ENCODE measurements at places on chromosomes 13 and 19.

- no peak for DNase-seq
Observed at GRCh38 chr19:35266520-35267352, 2.0 kb upstream of the USF2 start.

GRCh38 chr19:10163536-10163935, 31.2 kb downstream of the DNMT1 start:
- no peak for DNase-seq

DNA sequence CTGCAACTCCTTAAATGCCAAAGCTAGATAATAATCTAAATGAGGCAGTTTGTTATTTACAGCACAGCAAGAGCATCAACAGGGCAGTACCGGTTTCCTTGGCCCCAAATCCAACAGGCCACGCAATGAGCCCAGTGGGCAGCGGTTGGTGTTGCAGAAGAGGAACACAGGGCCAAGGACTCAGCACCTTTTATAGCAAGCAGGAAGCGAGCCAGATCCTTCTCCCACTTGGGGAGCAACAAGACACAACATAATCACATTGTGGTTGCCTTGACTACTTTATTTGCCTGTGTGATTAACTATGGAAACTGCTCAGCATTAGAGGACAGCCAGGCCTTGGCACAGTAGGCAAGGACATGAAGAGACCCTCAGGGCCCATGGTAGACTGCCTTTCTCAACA, 67.1 kb upstream of the HTR2A start:
- no peak for DNase-seq

- no peak for DNase-seq
Observed at GRCh38 chr13:60143775-60144174, 20.0 kb downstream of the DIAPH3 start.

DNA sequence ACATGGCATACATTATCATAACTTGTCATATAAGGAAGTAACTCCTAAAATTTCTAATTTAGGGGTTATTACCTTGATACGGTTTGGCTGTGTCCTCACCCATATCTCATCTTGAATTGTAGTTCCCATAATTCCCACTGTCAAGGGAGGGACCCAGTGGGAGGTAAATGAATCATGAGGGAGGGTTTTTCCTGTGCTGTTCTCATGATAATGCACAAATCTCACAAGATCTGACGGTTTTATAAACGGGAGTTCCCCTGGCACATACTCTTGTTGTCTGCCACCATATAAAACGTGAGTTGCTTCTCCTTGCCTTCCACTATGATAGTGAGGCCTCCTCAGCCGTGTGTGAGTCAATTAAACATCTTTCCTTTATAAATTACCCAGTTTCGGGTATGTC, 76.0 kb downstream of the ZDHHC20 start:
- no peak for DNase-seq

- no peak for DNase-seq
Observed at GRCh38 chr13:44904967-44905366, 84.3 kb downstream of the NUFIP1 start.

- DNase-seq: no peak
Observed at GRCh38 chr13:113089693-113090414, 15.7 kb upstream of the F7 start.

GRCh38 chr19:7997809-7998480, 7.5 kb downstream of the ELAVL1 start:
- DNase-seq: no peak

DNA sequence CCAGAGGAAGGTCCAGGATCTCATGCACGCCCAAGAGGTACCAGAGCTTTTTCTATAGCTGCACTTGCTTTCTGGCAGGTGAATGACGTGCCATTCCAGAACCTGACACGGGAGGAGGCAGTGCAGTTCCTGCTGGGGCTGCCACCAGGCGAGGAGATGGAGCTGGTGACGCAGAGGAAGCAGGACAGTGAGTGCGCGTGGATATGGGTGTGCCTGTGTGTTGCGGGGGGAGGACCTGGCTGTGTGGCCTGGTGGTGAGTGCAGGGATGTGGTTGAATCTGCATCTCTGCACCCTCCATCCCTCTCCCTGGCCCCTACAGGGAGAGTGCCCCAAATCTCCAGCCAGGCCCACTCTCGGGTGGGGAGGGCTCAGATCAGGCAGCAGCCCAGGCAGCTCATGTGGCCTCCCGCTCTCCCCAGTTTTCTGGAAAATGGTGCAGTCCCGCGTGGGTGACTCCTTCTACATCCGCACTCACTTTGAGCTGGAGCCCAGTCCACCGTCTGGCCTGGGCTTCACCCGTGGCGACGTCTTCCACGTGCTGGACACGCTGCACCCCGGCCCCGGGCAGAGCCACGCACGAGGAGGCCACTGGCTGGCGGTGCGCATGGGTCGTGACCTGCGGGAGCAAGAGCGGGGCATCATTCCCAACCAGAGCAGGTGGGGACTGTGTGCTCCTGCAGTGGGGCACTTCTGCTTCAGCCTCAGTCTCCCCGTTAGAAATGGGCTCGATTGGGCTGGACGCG, 22.8 kb downstream of the APBA3 start:
- DNase-seq: no peak

- DNase-seq: no peak
Observed at GRCh38 chr19:38555200-38555599, 62.6 kb downstream of the MAP4K1 start.

DNA sequence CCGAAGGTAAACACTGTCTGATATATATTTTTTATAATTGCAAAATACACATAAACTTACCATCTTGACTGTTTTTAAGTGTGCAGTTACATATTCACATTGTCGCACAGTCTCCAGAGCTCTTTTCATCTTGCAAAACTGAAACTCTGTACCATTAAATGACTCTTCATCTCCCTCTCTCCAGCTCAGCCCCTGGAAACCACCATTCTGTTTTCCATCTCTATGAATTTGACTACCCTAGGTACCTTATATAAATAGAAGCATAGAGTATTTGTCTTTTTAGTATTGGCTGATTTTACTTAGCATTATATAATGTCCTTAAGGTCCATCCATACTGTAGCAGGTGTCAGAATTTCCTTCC, 45.8 kb downstream of the LRCH1 start:
- no peak for DNase-seq

- no peak for DNase-seq
Observed at GRCh38 chr19:46620716-46621115, 4.2 kb downstream of the PTGIR start.

DNA sequence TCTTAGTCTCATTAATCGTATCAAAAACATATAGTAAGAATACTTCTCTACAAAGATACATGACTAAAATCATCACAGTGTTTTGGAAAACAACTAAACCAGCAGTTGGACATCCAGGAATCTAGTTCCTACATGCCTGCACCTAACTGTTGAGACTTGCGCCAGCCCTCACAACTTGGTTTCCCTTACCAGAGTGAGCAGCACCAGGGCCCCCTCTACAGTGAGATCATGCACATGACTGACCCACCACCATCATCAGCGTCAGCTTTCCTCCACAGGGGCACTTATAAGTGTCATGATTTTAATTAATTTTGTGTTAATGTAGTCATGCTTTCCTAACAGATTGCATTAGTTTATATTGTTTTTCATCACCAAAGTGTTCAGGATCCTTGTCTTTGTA, 1322.0 kb downstream of the EFNB2 start:
- no peak for DNase-seq

- DNase-seq: no peak
Observed at GRCh38 chr19:35080613-35081170, 34.9 kb upstream of the FXYD3 start.

DNA sequence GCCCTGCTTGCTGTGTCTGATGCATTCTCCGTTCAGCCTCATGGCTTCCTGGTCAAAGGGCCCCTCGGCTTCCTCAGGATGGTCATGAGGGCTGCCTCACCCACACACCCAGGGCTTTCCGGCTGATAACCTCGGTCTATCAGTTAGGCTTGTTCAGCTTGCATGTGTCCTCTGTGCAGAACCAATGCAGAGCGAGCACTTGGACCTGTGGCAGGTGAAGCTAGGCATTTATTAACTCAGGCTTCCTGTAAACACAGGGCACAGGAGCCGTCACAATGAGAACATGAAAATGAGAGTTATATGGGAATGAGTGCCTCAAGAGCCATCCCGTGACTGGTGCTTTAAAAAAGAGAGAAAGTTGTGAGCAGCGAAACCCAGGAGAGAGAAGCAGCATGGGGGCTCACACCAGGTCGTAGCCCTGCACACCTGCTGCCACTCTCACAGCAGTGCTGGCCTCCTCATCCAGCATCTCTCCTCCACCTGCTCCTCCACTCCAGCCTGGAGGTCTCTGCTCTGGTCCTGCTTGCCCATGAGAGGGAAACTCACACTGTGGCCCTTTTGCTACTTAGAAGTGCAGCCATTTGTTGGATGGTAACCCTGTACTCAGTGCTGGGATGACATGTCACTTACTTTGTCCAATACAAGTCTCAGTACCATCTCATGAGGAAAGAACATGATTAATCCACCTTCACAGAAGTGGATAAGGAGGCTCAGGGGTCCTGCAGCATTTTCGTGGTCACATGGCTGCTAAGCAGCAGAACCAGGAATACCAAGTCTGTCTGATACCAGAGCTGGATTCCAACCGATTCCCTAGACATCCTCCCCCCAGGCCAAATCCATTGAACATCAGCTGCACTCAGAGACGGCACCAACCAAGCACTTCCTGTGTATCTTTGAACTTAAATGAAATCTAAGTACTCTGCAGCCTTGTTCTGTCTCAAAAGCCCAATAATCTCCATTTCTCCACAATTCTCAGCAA, 50.5 kb upstream of the IRS2 start:
- DNase-seq: no peak

DNA sequence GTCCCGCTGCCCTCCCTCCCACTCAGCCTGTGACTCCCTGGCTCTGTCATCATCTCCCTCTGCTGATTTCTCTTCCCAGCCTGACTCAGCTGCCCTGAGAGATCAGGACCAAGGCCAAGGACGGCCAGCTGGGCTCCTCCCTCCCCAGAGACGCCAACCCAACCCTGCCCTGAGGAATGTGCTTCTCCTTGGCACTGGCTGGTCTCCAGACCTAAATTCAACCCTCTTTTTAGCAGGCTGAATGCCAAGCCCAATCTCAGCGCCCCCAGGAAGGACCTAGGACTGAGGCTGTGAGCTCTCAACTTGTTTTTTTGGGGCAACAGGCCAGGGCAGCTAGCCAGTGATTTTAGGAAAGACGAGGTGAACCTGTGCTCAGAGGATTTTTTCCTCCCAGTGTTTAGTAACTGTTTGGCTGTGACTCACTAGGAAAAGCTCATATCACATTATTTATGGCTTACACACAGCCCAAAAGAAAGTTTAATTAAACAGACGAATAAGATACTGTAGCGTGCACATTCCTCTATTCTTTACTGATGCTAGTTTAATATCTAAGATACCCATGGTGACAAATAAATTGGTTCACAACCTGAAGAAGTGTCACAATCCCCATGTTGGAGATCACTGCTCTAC, 7.4 kb upstream of the IGFL1 start:
- DNase-seq: no peak

GRCh38 chr13:112903606-112904195, 65.3 kb upstream of the MCF2L start:
- DNase-seq: no peak

- no peak for DNase-seq
Observed at GRCh38 chr19:8573316-8573715, 3.9 kb downstream of the MYO1F start.

DNA sequence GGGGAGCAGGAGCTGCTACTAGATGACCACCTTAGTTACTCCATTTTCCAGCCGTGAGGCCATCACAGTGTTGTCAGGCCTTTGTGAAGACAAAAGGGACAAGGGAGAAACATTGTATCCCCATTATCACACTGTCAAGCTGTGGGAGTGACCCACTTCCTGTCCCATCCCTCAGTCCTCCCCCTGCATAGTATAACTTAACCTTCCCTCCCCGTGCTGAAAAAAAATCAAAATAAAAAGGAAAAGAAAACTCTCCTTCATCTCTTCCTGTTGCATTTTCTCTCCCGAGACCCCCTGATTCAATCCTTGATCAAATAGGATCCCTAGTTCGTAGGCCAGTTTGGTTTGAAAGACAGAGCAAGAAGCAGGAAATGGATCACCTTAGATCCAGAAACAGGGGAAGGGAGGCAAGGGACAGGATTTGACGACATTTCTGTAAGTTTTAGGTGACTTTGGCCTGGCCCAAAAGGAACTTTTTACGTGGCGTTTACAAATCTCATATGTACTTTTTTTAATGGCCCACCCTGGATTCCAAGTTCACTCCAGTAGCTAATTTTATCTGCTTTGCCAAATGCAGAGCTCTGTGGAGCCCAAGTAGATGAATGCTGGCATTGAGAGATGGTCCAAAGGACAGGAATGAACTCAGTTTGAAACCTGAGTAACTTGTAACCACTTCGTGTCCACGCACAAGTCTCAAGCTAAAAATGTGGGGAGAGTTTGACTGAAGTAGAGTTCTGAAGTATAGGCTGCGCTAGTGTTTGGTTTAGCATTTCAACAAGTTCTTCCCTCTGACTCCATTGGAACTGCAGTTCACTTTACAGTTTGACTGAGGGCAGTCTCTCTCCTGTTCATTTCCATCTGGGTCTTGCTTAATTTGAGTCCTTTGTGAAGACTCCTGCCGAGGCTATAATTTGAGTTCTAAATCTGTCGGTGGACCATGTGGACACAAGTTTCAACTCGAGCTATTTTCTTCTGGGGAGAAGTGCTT, 16.6 kb upstream of the GATAD2A start:
- no peak for DNase-seq

GRCh38 chr13:43569658-43570057, 217.1 kb downstream of the ENOX1 start:
- no peak for DNase-seq

DNA sequence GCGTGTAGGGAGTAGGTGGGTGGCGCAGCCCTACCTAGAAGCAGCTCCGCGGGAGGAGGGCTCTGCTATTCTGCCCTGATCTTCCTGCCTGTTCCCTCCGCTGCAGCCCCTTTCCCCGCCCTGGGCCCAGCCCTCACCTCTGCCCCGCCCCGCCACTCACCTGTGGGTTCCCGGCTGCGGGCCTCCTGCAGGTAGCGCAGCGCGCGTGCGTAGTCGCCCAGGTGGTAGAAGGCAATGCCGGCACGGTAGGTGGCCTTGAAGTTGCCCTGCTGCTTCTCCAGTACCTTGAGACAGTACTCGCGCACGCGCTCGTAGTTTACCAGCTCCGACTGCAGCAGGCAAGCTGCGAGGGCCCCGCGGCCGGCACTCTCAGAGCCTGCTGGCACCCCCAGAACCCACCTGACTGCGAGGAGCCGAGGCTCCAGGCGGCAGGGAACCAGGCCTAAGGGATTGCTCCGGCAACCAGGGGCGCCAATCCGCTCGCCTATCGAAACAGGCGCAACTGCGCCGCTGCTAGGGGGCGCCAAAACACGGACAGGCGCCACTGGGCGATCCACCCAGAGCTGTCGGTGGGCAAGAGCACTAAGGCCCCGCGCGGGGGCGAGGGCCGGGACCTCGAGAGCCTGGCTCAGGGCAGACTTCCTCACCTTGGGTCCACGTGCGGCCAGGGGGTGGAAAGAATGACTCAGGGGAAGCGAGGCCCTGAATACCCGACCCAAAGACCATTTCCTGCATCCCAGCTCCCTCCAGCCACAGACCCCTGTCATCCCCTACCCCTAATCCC, 965 bp downstream of the TTC9B start:
- DNase-seq: no peak

- DNase-seq: no peak
Observed at GRCh38 chr19:6020166-6020882, 42.4 kb upstream of the RANBP3 start.

DNA sequence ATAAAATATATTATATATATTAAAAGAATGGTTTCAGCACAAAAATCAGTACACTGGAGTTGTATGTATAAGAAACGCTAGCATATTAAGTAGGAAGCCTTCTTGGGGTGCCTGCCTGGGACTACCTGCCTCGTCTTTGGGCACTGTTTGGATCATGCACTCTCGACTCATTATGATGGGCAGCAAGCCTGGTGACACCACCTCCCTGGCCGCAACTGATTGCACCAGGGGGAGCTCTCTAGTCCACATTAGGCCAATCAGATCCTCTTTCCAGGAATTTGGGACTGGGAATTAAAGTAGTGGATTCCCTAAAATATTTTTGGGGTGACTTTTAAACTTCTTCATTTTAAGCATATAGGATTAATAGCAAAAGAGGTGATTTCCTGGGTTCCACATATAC, 56.0 kb upstream of the RGCC start:
- DNase-seq: no peak

Measured in stimulated activated CD8-positive, alpha-beta memory T cell treated with anti-CD3 and anti-CD28 coated beads, Interleukin-2, amount 100 ng/mL, for 48 hours (primary cell).